ENCODE measurements at places on chromosomes 11 and 22.

GRCh38 chr11:36002196-36002595, 58.3 kb downstream of the LDLRAD3 start:
- DNase-seq = no peak

DNA sequence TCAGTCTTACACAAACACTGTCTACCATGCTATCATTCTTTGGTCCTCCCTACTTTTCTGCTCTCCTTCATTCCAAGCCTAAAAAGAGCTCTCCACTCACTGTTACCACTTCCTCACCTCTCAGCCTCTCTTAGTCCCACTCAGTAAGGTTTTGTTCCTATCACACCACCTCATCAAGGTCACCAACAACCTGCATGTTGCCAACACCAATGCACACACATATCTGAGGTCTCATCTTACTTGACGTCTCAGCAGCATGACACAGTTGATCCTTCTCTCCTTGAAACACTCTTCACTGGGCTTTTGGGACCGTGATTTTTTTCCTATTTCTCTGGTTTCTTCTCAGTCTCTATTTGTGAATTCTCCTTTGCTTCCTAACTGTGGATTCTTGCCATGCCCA, 8.1 kb downstream of the PISD start:
- no peak for DNase-seq

GRCh38 chr11:86222081-86222480, 22.5 kb upstream of the EED start:
- no peak for DNase-seq

- no peak for DNase-seq
Measured at GRCh38 chr11:28086569-28086968, 21.4 kb downstream of the KIF18A start.

DNA sequence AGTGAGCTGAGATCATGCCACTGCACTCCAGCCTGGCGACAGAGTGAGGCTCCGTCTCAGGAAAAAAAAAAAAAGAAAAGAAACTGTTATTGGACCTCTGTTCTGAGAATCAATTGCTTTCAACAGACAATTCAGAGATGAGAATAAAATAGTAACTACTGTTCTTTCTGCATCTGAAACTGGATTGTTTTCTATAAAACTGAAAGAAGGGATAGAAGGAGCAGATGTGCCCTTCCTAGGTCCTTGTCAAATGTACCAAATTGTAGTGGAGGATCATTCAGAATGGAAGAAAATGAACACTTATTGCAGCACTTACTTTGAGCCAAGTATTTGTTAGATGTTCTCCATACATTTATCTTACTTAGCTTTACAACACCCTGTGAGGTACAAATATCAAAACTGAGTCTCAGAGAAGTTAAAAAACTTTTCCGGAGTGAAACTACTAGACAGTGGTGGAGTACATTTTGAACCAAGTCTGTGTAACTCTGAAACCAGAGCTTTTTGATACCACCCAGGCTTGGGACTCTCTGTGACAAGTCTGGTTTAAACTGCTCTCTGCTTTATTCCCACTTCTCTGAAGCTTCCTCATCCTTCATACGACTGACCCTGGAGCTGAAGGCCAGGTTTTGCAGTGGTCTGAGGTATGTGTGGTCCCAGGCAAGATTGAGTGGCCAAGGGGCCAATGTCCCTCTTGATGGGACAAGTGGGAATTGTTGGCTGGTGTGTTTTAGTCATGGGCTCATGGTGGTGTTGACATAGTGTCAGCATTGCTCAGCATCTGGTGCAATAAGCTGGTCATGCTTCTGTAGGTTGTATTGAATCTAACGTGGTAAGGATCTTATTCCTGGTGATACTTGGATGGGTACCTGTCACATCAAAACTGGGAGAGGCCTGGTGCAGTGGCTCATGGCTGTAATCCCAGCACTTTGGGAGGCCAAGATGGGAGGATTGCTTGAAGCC, 48.2 kb upstream of the CCDC134 start:
- no peak for DNase-seq

DNA sequence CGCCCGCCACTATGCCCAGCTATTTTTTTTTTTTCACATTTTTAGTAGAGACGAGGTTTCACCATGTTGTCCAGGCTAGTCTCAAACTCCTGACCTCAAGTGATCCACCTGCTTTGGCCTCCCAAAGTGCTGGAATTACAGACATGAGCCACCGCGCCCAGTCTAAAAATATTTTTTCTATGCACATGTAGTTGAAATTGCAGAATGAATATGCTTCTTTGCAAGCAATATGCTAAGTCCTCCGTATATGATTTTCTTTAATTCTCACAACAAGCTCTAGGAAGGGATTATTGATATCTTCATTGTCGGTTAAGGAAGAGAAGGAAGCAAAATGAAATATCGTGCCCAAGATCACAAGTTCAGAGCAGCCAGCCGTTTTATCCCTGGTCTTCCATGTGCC, 30.1 kb upstream of the SYT13 start:
- DNase-seq = no peak

- no peak for DNase-seq
Measured at GRCh38 chr11:69587454-69588090, 53.4 kb upstream of the CCND1 start.

- DNase-seq = no peak
Measured at GRCh38 chr22:36991206-36991605, 28.0 kb downstream of the TST start.

DNA sequence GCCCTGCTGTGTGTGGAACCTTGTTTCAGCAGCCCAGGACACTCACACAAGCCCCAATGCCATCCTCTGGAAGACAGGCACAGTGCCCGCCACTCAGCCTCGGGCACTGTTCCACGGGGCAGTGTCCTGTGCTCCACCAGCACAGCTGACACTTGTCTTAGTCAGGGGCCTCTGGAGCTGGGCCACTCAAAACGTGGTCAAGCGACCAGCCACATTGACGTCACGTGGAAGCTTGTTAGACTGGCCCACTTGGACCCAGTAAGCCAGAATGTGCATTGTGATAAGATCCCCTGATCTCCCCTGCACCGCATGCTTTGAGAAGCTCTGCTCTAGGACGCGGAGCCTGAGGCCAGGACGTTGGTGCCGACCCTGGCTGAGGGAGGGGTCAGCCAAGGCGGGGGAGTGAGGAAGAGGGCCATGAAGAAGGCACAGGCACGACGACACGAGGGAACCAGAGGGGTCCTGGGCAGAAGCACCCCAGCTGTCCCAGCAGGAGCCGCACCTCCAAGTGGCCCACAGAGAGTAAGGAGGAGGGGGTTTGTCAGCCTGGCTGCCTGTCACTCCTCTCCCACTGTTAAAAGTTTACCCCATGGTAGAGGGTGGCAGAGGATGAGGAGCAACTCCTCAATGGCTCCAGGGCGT, 64.6 kb downstream of the LINC01488 start:
- DNase-seq = no peak

DNA sequence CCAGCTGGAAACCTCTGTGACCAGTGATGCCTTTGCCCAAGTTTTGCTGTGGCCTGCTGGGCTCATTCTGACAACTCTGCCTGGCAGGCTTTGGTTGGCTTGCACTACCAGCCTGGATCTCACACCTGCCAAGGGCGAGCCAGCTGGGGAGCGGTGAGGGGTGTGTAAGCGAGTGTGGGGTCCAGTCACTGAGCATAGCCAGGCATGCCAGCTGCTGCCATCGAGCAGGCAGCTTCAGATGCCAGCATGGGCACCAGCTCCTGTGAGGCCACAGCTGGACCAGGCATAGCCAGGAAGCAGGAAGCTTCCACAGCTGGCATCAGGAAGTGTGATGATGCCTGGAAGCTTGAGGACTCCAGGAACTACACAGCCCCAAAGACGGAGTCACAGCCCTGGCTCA, 1674.6 kb downstream of the LRRC4C start:
- no peak for DNase-seq

All from NCI-H2029 treated with DMSO at 0.1 percent for 48 hours (cell line).